Cardiac fibroblast (primary cell): ENCODE measurements at places on chromosomes 1 and 21.

GRCh38 chr1:184802354-184803179 is 47.9 kb upstream of the EDEM3 start:
- no peak for DNase-seq

DNA sequence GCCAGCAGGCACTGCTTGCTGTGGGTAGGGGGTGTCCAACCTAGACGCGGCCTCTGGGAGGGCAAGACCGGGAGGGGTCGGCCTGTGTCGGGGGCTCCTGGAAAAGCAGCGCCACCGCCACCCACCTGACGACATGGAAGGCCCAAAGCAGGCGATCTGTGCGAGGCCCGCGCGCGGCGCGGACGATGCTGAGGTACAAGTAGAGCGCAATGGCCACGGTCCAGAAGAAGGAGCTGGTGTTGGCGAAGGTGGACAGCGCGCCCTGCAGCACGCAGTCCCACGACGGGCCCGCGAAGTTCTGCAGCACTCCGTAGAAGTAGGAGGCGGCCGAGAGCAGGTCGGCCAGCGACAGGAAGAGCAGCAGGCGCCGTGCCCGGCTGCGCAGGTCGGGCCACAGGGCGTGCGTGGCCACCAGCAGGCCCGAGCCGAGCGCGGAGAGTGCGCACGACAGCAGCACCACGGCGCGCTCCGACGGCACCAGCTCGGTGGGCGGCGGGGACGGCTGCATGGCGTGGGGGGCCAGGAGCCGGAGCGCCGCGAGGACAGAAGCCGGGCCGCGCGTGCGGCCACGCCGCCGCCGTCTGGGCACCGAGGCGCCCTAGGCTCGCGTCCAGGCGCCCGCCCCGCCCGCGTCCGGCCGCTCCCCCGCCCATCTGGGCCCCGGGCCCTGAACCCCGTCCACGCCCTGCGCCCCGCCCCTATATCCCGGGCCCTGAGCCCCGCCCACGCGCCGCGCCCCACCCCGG is at the start of gene GPR157:
TSS of gene GPR157 (minus strand) at position 583 of the 746 bp plus-strand sequence. CDS start at position 508, 75 bp downstream.
- peak; percentile 89 for DNase-seq

- no peak for DNase-seq
These were observed 17.2 kb downstream of the TIE1 start for GRCh38 chr1:43317817-43318471.

DNA sequence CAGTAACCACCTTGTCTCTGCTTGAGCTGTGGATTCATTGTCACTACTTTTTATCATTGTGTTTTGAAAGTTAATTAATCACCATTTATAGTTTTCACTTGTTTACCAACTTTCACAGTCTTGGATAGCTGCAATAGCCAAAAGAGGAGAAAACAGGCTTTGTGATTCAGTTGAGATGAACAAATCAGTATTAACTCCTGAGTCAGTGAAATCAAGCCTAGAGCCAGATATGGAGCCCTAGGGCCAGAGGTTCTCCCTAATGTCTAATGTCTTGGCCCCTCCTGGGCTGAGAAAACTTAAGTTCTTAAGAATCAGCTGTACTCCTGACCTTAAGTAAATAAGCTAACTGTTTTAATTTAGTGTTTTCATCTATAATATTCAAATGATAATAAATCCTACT is 228.8 kb downstream of the DNM3 start:
- no peak for DNase-seq

DNA sequence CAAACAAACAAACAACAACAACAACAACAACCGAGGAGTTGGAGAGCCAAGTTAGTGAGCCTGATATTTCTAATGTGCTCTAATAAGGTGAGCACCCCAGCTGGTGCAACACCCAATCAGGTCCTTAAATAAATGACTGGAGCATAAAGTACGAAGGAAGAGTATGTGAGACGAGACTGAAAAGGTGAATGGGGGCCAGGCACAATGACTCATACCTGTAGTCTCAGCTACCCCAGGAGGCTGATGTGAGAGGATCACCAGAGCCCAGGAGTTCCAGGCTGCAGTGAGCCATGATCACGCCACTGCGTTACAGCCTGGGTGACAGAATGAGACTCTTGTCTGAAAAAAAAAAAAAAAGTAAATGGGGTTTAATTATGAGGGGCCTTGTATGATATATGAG is 152.0 kb upstream of the ZRANB2 start:
- DNase-seq, result no peak
